ENCODE measurements at places on chromosomes 16 and 17. TPM values are rescaled to one million over a fixed set of nuclear protein-coding genes. Genes with fewer than 3 reads are reported as not detected.

Gene JMJD6
- total RNA-seq: 24.4 TPM

Gene TPSD1
- not detected for total RNA-seq

Gene TNK1
- total RNA-seq: under 0.01 TPM

Gene CCNF
- total RNA-seq: 19.2 TPM

Gene CCL3
- not detected for total RNA-seq

Gene KRT36
- total RNA-seq: not detected

Gene SGSM2
- total RNA-seq: 12.2 TPM

Gene WWP2
- 12.7 TPM for total RNA-seq

Gene PRAC2
- not detected for total RNA-seq

Gene PYY
- total RNA-seq: not detected

Gene MYH1
- total RNA-seq: not detected

Gene CDH5
- not detected for total RNA-seq

Gene KCNAB3
- 0.36 TPM for total RNA-seq

Gene CENPX
- total RNA-seq: 44.8 TPM

- DNase-seq: no peak
These were observed 12.0 kb upstream of the STAT3 start for GRCh38 chr17:42399948-42400843.

DNA sequence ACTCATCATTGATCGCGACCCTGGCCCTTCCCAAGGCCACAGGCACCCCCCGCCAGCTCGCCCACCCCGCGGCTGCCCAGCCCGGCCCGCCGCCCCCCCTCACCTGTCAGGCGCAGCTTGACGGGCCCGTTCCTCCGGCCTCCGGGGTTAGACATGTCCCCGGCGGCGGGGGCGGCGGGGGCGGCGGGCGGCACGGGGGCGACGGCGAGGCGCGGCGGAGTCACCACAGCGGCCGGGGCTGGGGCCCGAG, 456 bp downstream of the SMURF2 start:
- DNase-seq: no peak

DNA sequence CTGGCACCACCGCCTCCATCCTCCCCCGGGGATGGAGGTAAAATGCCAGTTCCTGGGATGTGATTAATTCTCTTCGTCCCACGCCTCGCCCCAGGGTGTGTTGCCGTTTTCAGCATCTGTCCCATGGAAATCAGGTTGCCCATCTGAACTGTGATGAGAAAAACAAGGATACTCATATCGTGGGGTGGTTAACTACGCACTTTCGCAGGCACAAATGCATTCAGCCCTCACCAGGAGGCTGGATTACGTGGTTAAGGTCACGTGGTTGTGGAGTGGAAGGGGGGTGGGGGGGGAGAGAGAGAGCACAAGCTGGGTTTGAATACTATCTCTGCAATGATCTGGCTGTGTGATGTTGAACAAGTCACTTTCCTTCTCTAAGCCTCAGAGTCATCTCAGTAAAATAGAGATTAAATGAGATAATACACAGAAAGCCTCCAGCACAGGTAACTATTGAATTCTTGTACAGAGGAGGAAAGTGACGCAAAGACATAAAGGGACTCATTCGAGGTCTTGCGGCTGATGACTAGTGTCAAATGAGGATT, 74.7 kb downstream of the BMERB1 start:
- no peak for DNase-seq

DNA sequence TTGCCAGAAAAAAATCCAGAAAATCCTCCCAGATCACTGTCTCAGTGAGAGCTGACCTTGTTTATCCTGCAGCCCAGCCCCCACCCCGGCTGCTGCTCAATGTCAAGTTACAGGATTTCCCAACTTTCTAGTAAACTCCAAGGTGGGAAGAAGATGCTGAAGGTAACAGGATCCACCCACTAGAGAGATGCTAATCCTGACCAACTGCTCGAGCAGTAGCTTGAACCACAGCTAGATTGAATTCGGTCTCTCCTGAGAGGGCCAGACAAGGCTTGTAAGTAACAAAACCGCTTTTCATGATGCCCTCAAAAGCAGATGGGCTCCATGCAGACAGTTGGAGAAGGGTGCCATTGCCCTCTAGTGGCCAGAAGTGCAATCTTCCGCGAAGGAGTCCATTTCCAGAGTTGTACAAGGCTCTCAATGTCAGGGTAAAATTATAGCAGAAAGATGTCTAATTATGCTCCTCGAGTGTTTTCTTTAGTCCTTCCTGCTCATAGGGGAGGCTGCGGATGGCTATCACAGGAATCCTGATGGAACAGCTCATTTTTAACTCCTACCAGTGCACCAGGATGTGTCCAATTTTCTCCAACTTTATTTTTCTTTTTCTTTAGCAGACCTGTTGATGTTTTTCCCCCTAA, 3.9 kb downstream of the CDH11 start:
- DNase-seq: peak; percentile 90

- DNase-seq: no peak
These were observed 184.8 kb upstream of the CIBAR2 start for GRCh38 chr16:85296859-85297660.

- DNase-seq: peak; percentile 57
These were observed 5.4 kb upstream of the BBS2 start for GRCh38 chr16:56525236-56525635.

- no peak for DNase-seq
These were observed 55.0 kb downstream of the MEAK7 start for GRCh38 chr16:84449156-84450140.

DNA sequence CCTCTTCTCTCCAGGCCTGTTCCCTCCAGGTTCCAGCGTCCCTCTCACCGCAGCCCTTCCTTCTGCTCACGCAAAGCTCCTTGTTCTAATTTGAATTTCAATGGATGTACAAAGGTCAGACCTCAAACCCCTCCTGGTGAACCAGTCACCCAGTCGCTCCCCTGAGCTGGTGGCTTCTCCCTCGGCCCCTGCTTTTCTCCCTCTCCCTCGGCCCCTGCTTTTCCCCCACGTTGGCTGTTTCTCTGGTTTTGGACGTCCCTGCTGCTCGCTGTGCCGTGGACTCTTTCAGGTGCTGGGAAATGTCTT, 8.6 kb upstream of the MSLN start:
- no peak for DNase-seq

DNA sequence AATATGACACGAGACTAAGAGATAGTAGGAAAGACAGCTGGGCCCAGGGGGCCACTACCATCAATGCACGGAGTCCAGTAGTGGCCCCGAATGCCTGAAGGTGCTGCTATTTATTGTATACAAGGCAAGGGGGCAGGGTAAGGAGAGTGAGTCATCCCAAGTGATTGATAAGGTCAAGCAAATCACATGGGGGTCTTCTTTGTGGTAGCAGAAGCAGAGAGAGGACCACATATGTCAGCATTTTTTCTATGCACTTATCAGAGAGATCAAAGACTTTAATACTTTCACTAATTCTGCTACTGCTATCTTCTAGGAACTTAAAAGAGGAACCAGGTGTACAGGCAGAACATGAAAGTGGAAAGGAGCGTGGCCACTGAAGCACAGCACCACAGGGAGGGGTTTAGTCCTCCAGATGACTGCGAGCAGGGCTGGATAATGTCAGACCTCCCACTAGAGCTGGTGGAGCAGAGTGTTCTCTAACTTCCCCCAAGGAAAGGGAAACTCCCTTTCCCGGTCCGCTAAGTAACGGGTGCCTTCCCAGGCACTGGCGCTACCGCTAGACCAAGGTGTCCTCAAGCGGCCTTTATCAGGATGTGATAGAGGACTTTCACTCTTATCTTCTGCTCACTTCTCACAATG, 26.4 kb upstream of the ARL4D start:
- no peak for DNase-seq

DNA sequence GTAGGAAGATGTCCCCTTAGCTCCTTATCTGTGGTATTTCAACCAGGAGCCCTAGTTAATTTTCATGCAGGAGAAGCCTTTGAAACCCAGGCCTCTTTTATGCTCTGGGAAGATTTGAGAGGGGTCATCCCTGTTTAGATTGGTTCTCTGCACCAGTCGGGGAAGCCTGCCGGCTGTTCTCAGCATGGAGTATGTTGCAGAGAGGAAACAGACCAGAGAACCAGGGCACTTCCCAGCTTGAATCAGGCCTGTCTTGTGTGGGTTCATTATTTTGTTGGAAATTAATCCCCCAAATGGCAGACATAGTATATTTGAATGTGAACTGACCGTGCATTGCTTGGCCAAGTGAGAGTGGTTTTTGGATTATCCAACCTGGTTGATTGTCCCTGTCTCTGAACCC, 1082.1 kb upstream of the RBFOX1 start:
- no peak for DNase-seq

- no peak for DNase-seq
These were observed 77.0 kb downstream of the IRX6 start for GRCh38 chr16:55401046-55401445.

DNA sequence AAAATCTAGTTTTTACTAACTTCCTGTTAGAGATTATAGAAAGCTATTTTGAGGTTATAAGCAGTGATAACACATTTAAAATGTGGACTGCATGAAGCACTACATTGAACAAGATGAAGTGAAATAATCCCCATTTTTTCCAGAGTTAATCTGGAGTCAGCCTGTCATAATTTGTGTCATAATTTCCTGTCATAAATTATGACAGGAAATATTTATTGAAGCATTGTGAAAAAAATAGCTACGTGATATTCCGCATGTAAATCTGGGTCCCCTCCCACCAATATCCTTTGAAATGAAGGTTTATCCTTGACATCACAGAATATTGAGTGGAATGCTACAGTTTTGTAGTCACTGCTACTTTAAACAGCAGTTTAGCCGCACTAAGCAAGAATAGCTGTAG, 40.1 kb downstream of the OMG start:
- DNase-seq: no peak

GRCh38 chr16:81601008-81601428, 156.4 kb downstream of the CMIP start:
- peak; percentile 72 for DNase-seq

- peak; percentile 98 for DNase-seq
These were observed 5.4 kb upstream of the CRYBA1 start for GRCh38 chr17:29240968-29241963.

- DNase-seq: no peak
These were observed 68.6 kb downstream of the CCT6B start for GRCh38 chr17:34892461-34893249.

GRCh38 chr16:13401641-13402040, 500.2 kb downstream of the SHISA9 start:
- no peak for DNase-seq

- no peak for DNase-seq
These were observed 918.1 kb upstream of the CDH8 start for GRCh38 chr16:62954144-62955032.

DNA sequence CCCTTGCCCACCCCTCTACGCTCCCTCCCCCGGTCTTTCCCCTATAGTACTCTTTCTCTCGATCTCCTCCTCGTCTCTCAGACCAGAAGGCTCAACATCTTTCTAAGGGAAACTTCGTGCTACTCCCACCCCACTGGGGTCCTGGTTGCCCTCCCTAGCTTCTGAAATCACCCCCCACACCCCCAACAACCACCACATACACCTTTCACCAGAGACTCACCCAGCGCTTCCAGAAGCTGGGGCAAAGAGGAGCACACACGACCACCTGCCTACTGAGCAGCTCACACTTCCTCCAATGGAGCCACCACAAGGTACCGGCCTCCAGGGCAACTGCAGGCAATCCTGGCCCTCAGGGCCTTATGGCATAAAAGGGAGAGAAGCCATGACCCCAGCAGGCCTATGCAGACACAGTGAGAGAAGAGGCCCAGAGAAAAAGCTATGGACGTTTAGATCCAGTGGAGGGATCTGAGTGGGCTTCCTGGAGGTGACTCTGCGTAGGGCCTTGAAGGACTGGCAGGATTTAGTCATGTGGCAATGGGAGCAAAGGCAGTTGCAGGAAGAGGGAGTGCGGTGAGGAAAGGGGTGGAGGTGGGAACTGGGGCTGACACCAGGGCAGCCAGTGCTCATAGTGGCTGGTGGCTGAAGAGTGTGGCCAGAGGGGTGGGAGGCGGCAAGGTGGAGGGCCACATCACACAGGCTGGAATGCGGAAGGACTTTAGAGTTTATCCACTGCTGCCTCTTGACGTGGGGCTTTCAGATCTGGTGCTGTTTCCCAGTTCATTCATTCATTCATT, 12.1 kb upstream of the TMEM92 start:
- DNase-seq: no peak

DNA sequence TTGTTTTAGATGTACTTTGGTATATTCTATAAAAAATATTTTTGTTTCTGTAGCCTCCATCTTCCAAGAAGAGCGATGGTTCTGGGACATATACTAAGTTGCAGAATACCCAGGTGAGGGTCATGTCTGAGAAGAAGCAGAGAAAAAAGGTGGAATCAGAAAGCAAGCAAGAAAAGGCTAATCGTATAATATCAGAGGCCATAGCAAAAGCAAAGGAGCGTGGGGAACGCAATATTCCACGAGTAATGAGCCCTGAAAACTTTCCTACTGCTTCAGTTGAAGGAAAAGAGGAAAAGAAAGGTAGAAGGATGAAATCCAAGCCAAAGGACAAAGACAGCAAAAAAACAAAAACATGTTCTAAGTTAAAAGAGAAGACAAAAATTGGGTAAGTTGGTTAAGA, 154.6 kb downstream of the CHD9 start:
- DNase-seq: no peak

- peak; percentile 87 for DNase-seq
These were observed 182.6 kb downstream of the LGALS9B start for GRCh38 chr17:20284570-20285295.

DNA sequence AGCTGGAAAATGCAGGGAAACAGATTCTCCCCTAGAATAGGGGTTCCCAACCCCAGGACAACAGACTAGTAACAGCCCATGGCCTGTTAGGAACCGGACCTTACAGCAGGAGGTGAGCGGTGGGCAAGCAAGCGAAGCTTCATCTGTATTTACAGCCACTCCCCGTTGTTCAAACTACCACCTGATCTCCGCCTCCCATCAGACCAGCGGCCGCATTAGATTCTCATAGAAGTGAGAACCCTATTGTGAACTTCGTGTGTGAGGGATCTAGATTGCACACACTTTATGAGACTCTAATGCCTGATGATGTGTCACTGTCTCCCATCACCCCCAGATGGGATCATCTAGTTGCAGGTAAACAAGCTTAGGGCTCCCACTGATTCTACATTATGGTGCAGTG, 3.5 kb downstream of the CD300LB start:
- DNase-seq: no peak

DNA sequence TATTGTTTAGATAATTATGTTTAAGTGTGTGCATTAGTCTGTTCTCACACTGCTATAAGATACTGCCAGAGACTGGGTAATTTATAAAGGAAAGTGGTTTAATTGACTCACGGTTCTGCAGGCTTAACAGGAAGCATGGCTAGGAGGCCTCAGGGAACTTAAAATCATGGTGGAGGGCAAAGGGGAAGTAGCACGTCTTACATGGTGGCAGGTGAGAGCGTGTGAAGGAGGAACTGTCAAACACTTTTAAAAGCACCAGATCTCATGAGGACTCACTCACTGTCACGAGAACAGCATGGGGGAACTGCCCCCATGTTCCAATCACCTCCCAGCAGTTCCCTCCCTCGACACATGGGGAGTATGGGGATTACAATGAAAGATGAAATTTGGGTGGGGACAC, 203.5 kb upstream of the GOT2 start:
- no peak for DNase-seq

DNA sequence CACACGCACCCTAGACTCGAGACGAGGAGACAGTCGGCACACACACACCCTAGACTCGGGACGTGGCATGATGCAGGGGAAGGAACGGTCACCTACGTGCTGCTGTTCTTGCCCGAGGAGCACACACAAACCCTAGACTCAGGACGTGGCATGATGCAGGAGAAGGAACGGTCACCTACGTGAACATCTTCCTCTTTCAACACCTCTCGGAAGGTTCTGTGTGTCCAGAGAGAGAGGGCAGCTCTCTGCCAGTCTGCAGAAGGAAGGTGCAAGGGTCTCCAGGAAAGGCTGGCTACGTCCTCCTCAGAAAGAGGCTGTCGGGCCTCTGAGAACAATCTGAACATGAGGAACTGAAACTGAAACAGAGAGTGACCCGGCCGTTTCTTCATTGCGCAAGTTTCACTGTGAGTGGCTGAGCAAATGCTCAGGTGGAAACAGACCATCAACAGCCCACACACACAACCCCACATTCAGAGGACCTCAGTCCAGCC, 43.4 kb downstream of the ZNF276 start:
- no peak for DNase-seq
